ENCODE measurements at places on chromosomes 11 and 22. TPM values are rescaled to one million over a fixed set of nuclear protein-coding genes. Genes with fewer than 3 reads are reported as not detected.

- H3K27ac ChIP-seq = no peak overlapping the region
- no peak overlapping the region for H3K4me3 ChIP-seq
- DNase-seq = no peak
- H3K27me3 ChIP-seq = peaks cover 41% of the 10 kb centered on the region
- no peaks in the 10 kb centered on the region for H3K36me3 ChIP-seq
- H3K4me1 ChIP-seq = peaks cover 8% of the 10 kb centered on the region
Measured at GRCh38 chr11:7691759-7692350, 14.4 kb downstream of the OVCH2 start.

GRCh38 chr11:134139873-134140331, 71.0 kb downstream of the JAM3 start:
- H3K4me3 ChIP-seq = no peak overlapping the region
- H3K27me3 ChIP-seq = no peaks in the 10 kb centered on the region
- H3K36me3 ChIP-seq = no peaks in the 10 kb centered on the region
- peaks cover 14% of the 10 kb centered on the region for H3K4me1 ChIP-seq

MYEOV gene
- not detected for total RNA-seq

KREMEN1 gene
- total RNA-seq = 0.17 TPM

SIK3 gene
- 26.2 TPM for total RNA-seq

TIMP3 gene
- total RNA-seq = not detected

OLFML1 gene
- total RNA-seq = not detected

DNA sequence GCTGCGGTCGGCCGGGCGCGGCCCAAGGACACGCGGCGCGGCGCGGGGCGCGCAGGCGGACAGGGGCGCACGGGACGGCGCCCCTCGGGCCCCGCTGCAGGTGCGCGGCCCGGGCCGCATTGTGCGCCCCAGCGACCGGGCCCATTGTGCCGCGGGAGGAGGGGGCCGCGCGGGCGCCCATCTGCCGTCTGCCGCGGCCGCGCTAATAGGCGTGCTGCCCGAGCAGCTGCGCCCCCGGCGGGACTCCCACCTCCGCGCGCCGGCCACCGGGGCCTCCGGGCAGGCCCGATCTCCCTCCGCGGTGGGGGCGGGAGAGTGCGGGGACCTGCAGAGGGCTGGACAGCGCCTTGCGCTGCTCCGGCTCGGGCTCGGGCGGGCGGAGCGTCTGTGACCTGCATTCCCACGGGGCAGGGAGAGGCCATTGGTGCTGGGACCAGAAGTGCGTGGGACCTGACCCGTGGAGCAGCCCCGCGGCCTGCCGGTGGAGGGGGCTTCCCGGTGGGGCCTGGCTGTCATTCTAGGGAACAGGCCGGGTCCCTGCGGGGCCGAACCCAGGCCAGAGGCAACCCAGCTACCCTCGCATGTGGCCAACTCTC, 933 bp downstream of the BRSK2 start:
- H3K36me3 ChIP-seq = no peaks in the 10 kb centered on the region
- H3K4me1 ChIP-seq = no peaks in the 10 kb centered on the region
- DNase-seq = no peak
- H3K4me3 ChIP-seq = no peak overlapping the region

DNA sequence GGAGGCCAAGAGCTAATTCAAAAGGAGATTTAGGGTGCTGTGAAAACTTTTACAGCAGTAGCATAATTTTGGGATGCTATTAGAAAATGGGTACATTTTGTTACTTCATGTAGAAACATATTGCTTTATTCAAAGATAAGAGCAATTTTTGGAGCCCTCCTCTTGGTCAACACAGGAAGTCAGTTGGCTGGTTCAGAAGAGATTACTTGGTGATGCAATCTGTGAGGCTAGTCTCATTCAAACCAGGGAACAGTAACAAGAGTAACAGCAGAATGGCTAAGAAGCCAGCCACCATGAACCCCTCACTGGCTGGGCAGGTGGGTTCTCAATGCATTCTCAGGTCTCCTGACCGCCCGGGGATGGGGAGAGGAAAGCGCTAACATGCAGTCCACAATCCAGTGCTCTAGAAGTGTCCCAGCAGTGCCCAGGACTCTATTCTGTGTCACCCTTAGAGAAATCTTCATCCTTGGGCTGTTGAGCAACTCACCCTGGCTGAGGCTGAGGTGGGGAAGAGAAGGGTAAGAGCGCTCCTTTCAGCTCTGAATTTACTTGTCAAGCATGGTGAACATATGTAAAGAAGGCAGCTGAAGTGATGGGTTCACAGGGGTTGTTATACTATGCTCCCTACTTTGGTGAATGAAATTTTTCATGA, 262.2 kb upstream of the UBASH3B start:
- H3K27me3 ChIP-seq = peaks cover 2% of the 10 kb centered on the region
- no peaks in the 10 kb centered on the region for H3K36me3 ChIP-seq
- H3K4me1 ChIP-seq = peaks cover 6% of the 10 kb centered on the region
- no peak for DNase-seq

RNF141 gene
- total RNA-seq = 17.9 TPM

- H3K36me3 ChIP-seq = no peaks in the 10 kb centered on the region
- peak within 1 kb of the TSS; percentile 59 for H3K4me3 ChIP-seq
- peak; percentile 91 for DNase-seq
- peak within 1 kb of the TSS; percentile 28 for H3K27ac ChIP-seq
- peaks cover 6% of the 10 kb centered on the region for H3K4me1 ChIP-seq
Measured at GRCh38 chr11:64723117-64723906, at the start of gene NRXN2. Gene NRXN2 (minus strand): TSS chr11:64723197. CDS start chr11:64713699, 9,498 bp downstream.

OR51B2 gene
- not detected for total RNA-seq

DNA sequence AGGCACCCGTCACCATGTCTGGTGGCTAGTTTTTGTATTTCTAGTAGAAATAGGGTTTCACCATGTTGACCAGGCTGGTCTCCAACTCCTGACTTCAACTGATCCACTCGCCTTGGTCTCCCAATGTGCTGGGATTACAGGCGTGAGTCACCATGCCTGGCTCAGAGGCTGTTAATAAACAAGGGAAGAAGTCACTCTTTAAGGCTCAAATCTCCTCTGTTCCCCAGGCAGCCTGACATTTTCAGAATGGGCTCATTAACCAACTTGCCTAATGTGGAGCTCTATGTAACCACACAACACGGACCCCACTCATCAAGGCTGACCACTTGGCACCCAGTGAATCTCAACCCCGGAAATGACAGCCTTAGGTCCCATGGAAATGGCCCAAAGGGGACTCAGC, 24.1 kb downstream of the APOL3 start:
- peaks cover 21% of the 10 kb centered on the region for H3K4me1 ChIP-seq
- H3K36me3 ChIP-seq = peaks cover 12% of the 10 kb centered on the region
- H3K4me3 ChIP-seq = no peak overlapping the region
- H3K27ac ChIP-seq = no peak overlapping the region
- no peak for DNase-seq

NXPE2 gene
- total RNA-seq = not detected

SCN4B gene
- 0.22 TPM for total RNA-seq

DNA sequence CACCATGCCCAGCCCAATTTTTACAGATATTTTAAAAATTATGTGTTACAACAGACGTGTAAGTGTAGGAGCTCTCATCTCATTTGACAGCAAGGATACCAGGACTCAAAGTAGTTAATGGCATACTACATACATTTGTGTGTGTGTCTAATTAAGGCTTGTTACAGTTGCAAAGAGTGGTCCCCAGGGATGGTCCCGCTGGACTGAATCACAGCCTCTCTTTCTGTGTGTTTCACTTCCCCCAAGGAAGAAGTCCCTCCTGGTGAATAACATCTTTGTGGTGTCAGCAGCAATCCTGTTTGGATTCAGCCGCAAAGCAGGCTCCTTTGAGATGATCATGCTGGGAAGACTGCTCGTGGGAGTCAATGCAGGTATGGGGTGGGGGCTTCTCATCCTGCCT, 17.2 kb downstream of the SLC2A11 start:
- peaks cover 7% of the 10 kb centered on the region for H3K36me3 ChIP-seq
- H3K4me3 ChIP-seq = no peak overlapping the region
- DNase-seq = no peak
- H3K27ac ChIP-seq = no peak overlapping the region
- no peaks in the 10 kb centered on the region for H3K4me1 ChIP-seq

C11orf91 gene
- total RNA-seq = not detected

MFNG gene
- total RNA-seq = 106 TPM

OR8A1 gene
- not detected for total RNA-seq

GRCh38 chr11:94077552-94078293, 50.9 kb upstream of the PANX1 start:
- no peak overlapping the region for H3K27ac ChIP-seq

OR6T1 gene
- not detected for total RNA-seq

- DNase-seq = peak; percentile 21
Measured at GRCh38 chr11:59173080-59173963, 1.4 kb downstream of the DTX4 start.

ADORA2A gene
- 30.5 TPM for total RNA-seq

DNA sequence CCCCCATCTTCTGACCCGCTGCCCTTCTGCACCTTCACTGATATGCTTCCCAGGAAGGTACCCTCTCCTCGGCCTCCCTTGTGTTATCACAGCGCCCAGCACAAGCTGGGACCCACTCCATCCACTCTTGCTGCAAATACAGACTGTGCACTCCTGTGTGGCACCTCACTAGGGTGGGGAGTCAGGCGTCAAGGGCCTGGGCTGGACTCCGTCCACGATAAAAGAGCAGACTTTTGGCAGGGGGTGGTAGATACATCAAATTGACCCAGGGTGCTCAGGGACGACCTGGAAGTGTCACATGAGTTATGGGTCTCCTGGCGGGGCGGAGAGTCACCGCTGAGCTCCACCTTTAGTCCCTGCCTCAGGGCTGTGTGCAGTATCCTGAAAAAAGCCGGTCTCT, 908 bp downstream of the TRPM5 start:
- peaks cover 33% of the 10 kb centered on the region for H3K4me1 ChIP-seq
- no peaks in the 10 kb centered on the region for H3K27me3 ChIP-seq
- no peak overlapping the region for H3K27ac ChIP-seq
- H3K4me3 ChIP-seq = peak overlapping the region; percentile 3

GRCh38 chr22:46674367-46674781, 54.2 kb downstream of the GRAMD4 start:
- peak; percentile 99 for DNase-seq
- H3K27ac ChIP-seq = peak overlapping the region; percentile 98
- peak overlapping the region; percentile 87 for H3K4me3 ChIP-seq
- peaks cover 13% of the 10 kb centered on the region for H3K36me3 ChIP-seq
- no peaks in the 10 kb centered on the region for H3K27me3 ChIP-seq
- H3K4me1 ChIP-seq = peaks cover 45% of the 10 kb centered on the region

FXYD6 gene
- 0.26 TPM for total RNA-seq

DNA sequence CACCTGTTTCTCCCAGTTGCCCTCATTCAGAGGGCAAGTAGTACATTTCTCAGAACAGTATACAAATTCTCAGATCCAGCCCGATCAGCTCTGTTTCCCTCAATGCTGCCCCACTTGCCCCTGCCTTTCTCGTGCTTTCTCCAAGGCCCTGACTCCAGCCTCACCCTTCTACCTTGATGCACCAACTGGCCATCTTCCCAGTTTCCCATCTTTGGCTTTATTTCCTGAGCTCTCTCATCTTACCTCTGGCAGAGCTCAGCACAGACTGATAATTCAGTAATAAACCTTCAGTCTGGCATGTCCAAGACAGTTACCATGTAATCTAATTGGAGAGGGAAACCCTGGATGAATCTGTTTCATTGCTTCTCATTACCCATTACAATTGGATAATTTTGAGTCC, 184.5 kb upstream of the ISX start:
- DNase-seq = no peak
- H3K27ac ChIP-seq = no peak overlapping the region
- no peaks in the 10 kb centered on the region for H3K27me3 ChIP-seq
- no peak overlapping the region for H3K4me3 ChIP-seq
- no peaks in the 10 kb centered on the region for H3K4me1 ChIP-seq
- no peaks in the 10 kb centered on the region for H3K36me3 ChIP-seq

DNA sequence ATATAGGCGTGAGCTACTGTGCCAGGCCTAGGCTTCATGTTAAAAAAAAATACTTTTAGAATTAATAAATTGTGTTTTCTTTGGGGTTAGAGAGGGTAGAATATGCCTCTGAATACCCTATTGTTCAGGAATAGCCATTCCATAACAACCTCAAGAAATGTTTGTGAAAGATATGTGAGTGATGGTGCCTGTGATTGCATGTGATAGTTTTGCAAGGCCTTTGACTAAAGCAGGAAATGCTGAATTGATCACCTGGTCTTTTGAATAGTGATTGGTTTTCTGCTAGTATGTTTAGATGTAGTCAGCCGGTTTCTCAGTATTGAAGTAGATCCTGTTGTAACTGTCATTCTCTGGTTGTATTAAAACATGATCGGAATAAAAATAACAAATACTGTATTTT, 73.4 kb downstream of the UVRAG start:
- peaks cover 7% of the 10 kb centered on the region for H3K4me1 ChIP-seq
- H3K4me3 ChIP-seq = no peak overlapping the region
- H3K27ac ChIP-seq = no peak overlapping the region

GRCh38 chr11:119187123-119187892, 2.0 kb downstream of the NHERF4 start:
- no peaks in the 10 kb centered on the region for H3K27me3 ChIP-seq
- H3K36me3 ChIP-seq = no peaks in the 10 kb centered on the region
- no peak overlapping the region for H3K4me3 ChIP-seq
- peaks cover 6% of the 10 kb centered on the region for H3K4me1 ChIP-seq

DNA sequence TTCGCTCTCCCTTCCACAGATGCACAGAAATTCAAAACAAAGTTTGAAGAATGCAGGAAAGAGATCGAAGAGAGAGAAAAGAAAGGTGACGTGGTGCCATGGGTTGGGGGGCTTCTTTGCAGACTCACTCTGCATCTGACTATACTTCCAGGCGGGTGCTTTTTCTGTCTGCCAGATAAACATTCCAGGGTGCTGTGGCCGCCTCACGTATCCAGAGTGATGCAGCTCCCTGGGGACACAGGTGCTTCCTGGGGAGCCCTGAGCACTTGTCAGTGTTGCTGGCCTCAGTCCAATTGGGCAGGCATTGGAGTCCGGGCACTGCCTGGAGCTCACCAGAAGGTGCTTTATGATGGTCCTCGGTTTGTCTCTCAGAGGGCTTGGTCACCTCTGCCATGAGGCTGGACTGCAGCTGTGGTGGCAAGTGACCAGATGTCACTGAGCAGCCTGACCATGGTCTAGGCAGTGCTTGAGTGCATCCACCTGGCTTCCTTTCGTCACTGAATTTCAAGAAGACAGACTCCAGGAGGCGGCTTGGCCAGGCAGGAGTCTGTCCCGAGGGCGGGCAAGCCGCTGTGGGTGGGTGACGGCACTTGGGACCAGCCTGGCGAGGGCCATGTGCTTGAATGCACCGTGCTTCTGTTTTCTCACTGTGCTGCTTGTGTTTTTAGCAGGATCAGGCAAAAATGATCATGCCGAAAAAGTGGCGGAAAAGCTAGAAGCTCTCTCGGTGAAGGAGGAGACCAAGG, 5.1 kb upstream of the ZDHHC8 start:
- H3K4me1 ChIP-seq = peaks cover 20% of the 10 kb centered on the region
- H3K4me3 ChIP-seq = no peak overlapping the region
- DNase-seq = no peak
- no peak overlapping the region for H3K27ac ChIP-seq
- peaks cover 31% of the 10 kb centered on the region for H3K36me3 ChIP-seq

All from activated CD4-positive, alpha-beta memory T cell treated with anti-CD3 and anti-CD28 coated beads for 36 hours (primary cell).